ENCODE measurements at places on chromosomes 11 and 22.

GRCh38 chr11:33377412-33378370, 120.5 kb downstream of the HIPK3 start:
- no peak for DNase-seq

DNA sequence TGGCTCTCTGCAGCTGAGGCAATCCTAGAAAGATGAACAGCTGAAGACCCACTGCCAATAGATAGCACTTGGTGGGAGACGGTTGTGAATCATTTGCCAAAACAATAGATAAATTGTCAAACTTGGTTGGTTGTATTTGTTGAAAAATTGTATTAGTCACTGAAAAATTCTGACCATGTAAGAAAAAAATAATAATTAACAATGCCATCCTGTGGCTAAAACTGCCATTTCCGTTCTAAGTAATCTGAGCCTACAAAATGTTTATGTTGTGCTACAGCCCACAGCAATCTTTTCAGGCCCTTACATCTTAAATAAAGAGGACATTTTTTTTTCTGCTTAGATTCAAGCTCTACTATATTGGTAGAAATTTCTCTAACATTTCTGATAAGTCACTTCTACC, 103.2 kb upstream of the ANO3 start:
- DNase-seq = no peak

DNA sequence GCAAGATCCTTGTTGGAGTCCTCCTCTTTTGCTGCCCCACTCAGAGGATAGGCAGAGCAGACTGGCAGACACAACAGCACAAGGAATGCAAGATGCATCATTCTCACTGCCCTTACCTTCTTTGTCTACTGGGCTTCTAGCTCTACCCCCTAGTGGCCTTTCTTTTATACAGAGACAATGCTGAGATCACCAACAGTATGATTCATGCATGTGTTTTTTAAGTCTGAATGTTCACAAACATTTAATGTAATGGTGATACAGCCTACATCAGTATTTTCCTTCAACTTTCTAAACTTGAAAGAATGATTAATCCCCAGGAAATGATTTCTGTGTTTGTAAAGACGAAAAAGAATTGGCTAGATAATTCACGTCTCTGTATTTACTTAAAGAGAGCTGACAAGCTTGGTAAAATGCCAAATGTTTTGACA, at the start of gene MMP10:
Gene MMP10, minus strand, starts transcription at position 138 of the 428 bp plus-strand sequence. Its CDS starts 37 bp downstream, at position 101.
- no peak for DNase-seq

GRCh38 chr22:26838471-26838825, 181.1 kb downstream of the MIAT start:
- no peak for DNase-seq

GRCh38 chr11:131378931-131379330, 8.5 kb downstream of the NTM start:
- no peak for DNase-seq

- no peak for DNase-seq
Measured at GRCh38 chr22:16717699-16718558, 107.3 kb downstream of the XKR3 start.

DNA sequence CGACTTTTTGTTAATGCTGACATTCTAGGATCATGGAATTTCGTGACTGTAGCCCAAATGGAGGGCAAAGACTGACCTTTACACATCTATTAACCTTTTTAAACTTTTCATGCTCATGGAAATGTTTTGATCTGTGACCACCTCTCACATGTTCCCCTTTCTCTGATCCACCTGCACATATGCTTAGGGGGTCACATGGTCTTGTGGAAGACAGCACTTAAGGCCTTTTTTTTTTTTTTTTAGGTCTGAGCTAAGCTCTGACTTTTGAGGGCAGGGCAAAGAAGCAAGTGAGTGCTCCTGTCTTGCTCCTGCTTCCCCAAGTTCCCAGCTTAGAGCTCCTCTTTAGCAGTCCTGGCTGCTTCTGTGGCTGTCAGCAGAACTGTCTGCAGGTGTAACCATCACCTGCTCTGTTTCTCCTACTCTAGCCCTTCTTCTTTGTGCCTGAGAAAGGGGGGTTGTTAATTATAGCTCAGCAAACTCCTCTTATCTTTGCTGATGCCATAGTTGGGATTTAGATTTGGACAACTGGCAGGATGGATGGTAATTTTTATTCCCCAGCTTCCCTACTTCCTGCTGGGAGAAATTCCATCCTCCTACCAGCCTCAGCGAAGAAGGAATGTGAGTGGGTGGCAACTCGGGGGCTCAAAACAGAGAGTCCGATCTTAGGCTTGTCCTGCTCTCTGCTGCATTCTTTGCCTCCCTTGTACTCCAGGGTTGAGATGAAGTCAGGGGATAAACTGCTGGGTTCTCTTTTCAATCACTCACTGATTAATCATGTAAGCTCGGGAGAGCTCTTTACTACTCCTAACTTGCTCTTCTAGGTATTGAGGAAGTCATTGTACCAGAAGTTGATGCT, 64.4 kb downstream of the GRAMD1B start:
- DNase-seq = no peak

DNA sequence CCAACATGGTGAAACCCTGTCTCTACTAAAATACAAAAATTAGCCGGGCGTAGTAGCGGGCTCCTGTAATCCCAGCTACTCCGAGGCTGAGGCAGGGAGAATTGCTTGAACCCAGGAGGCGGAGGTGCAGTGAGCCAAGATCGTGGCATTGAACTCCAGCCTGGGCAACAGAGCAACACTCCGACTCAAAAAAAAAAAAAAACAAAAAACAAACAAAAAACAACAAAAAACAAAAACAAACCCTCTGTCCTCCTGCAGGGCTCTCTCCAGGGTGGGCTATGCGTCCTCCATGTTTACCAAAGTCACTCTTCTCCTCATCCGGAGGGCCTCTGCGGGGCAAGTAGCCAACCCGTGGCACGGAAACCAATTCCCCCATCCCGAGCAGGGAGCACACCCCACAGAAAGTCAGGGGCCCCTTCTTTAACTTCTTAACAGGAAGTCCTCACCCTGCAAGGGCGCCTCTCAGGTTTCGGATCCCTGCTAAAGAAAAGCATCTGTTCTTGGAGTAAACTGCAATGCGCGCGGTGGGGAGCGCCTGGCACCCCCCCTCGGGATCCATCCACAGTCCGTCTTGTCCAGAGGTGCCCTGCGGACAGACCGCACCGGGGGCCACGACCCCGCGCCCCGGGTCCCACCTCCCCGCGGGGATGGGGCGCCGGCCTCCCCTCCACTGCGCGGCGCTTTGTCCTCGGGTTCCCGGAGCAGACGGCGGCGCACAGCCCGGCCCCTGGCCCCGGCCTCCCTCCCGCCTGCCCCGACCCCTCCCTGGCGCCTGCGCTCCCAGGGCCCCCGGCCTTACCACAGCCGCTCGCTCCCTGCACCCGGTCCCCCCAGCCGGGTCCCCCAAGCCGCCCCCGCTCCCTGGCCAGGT, 712 bp downstream of the CERK start:
- peak; percentile 28 for DNase-seq

DNA sequence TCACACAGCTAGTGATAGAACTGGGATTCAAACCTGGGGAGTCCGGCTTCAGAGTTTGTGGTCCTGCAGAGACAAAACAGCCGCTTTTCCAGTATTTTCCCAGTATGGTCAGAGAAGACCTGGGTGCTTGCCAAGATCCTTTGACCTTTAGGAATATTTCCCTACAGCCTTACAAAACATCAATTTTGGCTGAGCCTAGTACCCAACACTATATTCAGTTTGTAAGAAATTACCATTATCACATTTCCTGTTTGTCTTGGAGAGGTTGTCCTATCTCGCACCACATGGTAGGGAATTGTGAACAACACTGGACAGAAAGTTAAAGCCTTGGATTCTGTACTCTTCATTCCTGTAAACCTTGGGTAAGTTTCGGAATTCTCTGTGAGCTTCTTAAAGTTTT, 10.7 kb upstream of the NEU3 start:
- no peak for DNase-seq

GRCh38 chr11:19978668-19979518, 181.4 kb downstream of the DBX1 start:
- no peak for DNase-seq

DNA sequence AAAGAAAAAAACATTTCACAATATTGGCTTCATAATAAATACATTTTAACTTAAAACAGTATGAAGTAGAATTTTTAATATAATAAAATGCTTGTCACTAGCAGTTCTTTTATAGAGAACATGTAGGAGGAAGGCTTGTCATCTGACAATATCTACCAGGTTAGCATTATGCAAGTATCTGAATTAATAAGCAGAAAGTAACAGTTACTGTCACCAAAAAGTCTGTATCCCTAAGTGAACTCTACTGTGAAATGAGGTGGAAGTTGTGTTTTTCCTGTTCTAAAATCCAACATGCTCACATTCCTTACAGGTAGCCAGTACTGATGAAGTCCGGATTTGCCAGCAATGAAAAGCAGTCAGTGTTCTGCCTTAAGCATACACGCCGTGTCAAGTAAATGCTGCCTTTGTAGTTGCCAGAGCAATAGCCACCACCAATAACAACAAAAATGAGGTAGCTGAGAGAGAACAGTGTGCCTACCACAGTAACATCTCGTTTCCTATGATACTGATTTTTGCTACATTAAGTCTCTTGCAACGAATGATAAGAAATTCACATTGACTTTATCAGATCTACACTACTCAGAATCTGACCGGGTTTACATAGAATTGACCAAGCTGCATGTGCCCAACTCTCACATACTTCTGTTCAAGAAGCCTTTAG, 95.5 kb downstream of the SIK3 start:
- no peak for DNase-seq

DNA sequence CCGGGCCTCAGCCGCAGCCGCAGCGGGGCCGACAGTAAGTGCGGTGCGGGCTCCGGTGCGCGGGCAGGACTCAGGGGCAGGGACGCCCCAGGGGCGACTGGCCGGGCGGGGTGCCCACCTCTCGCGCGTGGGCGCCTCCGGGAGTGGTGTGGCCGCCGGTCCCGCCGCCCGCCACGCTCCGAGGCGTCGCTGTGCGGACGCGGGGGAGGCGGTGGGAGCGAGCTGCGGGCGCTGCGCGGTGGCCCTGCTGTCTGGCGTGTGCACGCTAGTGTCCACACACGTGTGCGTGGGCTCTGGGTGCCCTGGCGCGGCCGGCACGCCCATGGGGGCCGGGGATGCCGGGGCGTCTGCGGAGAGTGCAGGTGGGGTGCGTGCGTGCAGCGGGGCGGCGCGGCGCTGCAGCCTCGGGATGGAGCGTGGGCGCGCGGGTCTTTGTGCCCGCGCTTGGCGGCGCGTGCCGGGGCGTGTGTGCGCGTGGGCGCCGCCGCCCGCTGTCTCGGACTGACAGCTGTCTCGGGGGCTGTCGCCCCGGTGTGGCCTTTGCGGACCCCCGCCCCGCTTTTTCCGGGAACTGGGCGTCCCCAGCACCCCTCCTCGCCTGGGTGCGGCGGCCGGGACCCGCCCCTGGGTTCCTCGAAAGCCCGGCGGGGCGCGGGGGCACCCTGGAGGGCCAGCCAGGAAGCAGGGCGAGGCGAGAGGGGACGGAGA, 804 bp downstream of the KCNK4 start:
- DNase-seq = peak; percentile 13

- DNase-seq = no peak
Measured at GRCh38 chr22:47094861-47095330, 332.4 kb downstream of the TBC1D22A start.

DNA sequence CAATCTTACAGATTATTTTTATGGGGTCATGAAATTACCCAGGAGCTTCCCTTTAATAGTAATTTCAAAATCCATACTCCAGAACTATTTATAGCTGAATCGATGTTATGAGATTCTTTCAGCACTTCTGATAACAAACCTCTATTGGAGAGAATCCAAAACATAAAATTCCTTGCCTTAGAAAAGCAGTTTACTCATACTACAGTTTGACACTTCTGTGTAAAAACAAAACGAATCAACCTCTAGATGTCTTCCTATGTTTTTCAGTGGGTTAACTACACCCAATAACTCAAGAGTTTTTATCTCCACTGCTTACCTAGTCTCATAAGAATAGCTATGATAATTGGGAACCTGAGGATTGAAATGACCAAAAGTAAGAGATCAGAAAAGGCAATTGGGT, 35.6 kb downstream of the KIF18A start:
- DNase-seq = no peak

GRCh38 chr11:74226907-74227306, 55.8 kb downstream of the PPME1 start:
- no peak for DNase-seq

DNA sequence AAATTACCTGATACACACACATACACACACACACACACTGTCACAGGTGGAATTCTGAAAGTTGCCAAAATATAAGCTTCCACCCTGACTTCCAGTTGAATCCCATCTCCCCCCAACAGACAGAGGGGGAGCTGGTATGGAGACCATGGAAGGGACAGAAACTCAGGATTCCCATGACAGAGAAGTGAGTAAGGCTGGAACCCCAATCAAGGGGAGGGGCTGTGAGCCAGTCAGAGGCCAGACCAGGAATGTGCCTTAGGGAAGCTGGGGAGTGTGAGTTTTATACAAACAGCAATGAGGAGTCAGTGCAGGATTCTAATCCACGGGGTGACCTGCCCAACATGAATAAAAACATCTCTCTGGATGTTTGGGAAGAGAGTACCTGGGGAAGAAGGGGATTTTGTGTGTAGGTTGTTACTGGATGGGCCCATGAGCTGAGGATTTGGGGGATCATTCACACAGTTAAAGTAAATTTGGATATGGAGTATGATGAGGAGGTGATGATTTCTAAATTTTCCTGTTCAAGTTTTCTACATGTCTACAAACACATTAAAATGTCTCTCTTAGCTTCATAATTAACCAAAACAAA, 38.7 kb upstream of the TOP3B start:
- no peak for DNase-seq

DNA sequence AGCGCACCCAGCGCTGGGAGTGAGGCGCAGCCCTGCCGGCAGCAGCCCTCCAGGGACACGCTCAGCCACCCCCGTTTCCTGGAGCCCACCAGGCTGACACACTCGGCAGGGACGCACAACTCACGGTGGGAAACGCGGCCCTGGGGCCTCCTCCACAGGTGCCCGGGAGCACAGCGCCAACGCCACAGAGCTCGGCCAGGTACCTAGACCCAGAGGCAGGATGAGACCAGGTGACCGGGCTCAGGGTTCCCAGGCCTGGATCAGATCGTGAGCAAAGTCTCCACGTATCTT, 18.0 kb downstream of the TUBGCP6 start:
- no peak for DNase-seq

DNA sequence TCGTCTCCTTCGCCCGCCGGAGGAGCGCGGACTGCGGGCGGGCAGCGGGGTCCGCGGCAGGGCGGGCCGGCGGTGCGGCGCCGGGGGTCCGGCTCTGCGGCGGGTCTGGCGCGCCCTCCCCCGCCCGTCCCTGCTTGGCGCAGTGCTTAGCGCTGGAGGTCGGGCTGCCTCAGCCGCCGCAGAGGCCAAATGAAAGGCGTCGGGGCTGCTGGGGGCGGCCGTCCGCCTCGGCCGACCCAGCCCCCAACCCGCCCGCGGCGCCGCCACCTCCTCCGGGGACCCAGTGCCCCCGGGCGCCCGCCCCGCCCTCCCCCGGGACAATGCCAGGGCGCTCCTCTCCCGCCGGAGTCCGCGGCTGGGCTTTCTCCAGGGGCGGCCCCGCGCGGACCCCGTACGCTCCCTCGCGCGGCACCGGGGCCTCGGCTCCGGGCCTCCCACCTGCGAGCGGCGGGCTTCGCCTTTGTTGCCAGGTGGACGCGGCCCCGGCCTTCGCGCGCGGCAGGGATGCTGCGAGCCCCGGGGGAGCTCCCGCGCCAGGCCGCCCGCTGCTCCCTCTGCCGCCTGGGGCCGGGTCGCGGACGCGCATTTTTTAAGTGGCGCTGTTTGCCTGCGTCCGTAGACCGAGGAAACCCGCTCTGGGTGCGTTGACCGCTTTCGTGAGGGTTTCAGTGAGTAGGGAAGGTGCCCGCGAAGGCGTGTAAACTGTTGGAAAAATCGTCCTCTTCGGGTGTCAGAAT, 583 bp downstream of the APLP2 start:
- DNase-seq = peak; percentile 32
